ENCODE measurements at places on chromosomes 2 and 18.

- no peak overlapping the region for H3K4me3 ChIP-seq
- no peak for DNase-seq
- no peak overlapping the region for H3K27ac ChIP-seq
These were observed 123.8 kb downstream of the CYP26B1 start for GRCh38 chr2:72023678-72024390.

GRCh38 chr2:120394764-120395163 lies 48.8 kb downstream of the INHBB start:
- no peaks in the 10 kb centered on the region for H3K27me3 ChIP-seq
- no peak for DNase-seq
- no peak overlapping the region for H3K27ac ChIP-seq
- H3K36me3 ChIP-seq, result no peaks in the 10 kb centered on the region
- H3K4me3 ChIP-seq, result no peak overlapping the region

DNA sequence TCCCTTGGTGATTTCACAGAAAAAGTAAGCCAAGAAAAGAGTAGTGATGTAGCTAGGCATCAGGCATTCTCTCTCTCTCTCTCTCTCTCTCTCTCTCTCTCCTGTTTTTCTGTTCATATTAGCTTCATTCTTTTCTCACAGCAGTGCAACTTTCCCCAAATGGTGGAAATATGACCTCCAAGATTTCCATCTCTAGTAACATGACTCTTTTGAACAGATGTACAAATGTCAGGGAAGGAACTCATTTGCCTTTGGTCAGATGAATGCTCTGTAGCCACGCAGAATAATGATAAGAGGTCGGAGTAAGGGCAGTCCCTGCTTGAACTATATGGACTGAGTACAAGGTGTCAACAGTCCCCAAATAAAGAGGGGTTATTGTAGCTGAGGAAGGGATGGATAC lies 316.2 kb downstream of the GALNT13 start:
- no peaks in the 10 kb centered on the region for H3K36me3 ChIP-seq
- DNase-seq, result no peak
- H3K27ac ChIP-seq, result no peak overlapping the region
- no peaks in the 10 kb centered on the region for H3K4me1 ChIP-seq

GRCh38 chr2:165067643-165068486 lies 112.5 kb upstream of the SLC38A11 start:
- no peaks in the 10 kb centered on the region for H3K36me3 ChIP-seq
- H3K27me3 ChIP-seq, result no peaks in the 10 kb centered on the region
- no peak overlapping the region for H3K27ac ChIP-seq
- DNase-seq, result no peak
- no peaks in the 10 kb centered on the region for H3K4me1 ChIP-seq

DNA sequence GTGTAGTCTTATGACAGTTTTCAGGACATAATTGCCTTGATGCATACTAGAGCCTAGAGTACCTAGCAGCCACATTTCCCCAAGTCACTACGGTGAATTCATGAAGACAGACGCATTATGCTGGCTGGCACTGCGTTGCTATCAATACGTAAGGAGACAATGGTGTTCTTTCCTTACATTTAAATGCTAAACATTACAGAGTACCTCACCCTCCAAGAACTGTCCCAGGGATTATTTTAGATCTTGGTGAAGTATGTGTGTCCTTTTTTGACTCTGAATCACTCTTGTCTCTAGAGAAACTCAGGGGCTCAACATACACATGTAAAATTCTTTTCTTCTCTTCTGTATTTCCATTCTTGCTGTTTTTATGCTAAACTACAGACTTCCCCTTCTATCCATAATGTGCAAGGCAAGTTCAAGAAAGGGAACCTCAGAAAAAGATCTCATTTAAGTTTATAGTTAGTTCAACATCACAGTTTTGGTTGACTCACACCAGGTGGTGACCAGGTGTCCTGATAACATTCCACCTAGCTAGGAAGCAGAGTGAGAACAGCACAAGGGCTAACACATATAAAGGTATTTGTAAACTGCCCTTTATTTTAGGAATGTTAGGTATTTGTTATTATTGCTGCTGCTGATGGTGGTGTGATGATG lies 212.4 kb upstream of the HNRNPA3 start:
- H3K27me3 ChIP-seq, result no peaks in the 10 kb centered on the region
- no peaks in the 10 kb centered on the region for H3K36me3 ChIP-seq
- no peak overlapping the region for H3K27ac ChIP-seq
- no peak overlapping the region for H3K4me3 ChIP-seq
- H3K4me1 ChIP-seq, result no peaks in the 10 kb centered on the region

- DNase-seq, result no peak
- H3K4me3 ChIP-seq, result no peak overlapping the region
- H3K4me1 ChIP-seq, result peaks cover 5% of the 10 kb centered on the region
- H3K27me3 ChIP-seq, result no peaks in the 10 kb centered on the region
These were observed 58.6 kb downstream of the NCAPH start for GRCh38 chr2:96393989-96394761.

DNA sequence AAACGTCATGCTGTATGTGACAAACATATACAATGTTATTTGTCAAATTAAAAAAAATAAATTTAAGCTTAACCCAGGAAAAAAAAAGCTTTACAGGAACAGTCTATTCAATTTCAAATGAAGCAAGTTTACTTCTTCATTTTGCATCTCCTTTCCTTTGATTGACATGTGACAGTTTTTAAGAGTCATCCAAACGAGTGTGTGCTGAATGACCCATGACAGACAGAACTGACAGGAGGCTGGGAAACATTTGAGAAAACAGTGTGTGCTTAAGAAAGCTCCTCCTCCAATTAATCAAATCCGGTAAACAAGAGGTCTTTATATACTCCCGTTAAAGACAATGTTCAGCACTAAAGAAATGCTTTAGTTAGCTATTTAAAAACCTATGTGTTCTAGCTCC lies 177.7 kb downstream of the SRBD1 start:
- H3K27me3 ChIP-seq, result no peaks in the 10 kb centered on the region
- no peaks in the 10 kb centered on the region for H3K4me1 ChIP-seq
- H3K4me3 ChIP-seq, result no peak overlapping the region
- DNase-seq, result no peak

DNA sequence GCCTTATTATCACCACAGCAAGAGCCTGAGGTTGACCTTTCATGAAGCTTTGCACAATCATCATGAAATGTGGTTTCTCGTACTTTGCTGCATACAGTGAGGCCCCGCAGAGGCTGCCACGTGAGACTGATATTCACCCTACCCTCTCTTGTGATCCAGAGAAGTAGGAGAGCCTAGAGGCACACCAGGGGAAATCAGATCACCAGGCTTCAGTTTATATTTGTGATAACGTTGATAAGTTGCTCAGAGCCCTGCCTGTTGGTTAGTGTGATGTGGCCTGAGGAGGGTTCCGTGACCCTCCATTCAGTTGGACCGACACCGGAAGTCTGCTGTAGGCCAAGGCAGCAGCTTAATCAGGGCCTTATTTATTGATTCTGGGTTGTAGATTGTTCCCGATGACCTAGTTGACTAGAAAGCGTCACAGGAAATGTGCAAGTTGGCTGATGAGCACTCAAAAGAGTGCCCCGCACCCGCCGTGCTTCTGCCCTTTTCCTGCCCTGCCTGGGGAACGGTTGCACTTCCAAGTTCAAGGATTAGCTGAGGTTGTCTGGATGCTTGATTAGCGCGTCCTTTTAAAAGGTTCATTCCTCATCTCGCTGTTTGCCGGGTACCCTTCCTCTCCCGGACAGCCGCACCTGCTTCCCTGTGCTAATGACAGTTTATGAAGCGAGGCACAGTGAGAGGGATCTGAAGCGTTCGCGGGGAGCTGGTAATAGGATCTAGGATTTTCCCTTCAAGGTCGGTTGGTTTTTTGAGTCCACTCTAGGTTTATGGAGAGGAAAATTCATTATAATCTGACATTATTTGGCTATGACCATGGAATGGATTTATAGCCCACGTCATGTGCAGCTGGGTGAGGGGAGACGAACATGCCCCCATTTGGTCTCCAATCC lies 146.4 kb downstream of the SH3RF3 start:
- no peak for DNase-seq
- no peak overlapping the region for H3K27ac ChIP-seq
- no peaks in the 10 kb centered on the region for H3K36me3 ChIP-seq
- no peak overlapping the region for H3K4me3 ChIP-seq
- no peaks in the 10 kb centered on the region for H3K27me3 ChIP-seq

GRCh38 chr2:64980183-64980582 lies 9.0 kb upstream of the SLC1A4 start:
- H3K4me3 ChIP-seq, result no peak overlapping the region
- DNase-seq, result no peak
- no peaks in the 10 kb centered on the region for H3K36me3 ChIP-seq
- no peaks in the 10 kb centered on the region for H3K27me3 ChIP-seq
- no peak overlapping the region for H3K27ac ChIP-seq

GRCh38 chr18:29147944-29148343 lies 971.0 kb upstream of the CDH2 start:
- no peaks in the 10 kb centered on the region for H3K4me1 ChIP-seq
- no peak overlapping the region for H3K4me3 ChIP-seq
- H3K27ac ChIP-seq, result no peak overlapping the region

DNA sequence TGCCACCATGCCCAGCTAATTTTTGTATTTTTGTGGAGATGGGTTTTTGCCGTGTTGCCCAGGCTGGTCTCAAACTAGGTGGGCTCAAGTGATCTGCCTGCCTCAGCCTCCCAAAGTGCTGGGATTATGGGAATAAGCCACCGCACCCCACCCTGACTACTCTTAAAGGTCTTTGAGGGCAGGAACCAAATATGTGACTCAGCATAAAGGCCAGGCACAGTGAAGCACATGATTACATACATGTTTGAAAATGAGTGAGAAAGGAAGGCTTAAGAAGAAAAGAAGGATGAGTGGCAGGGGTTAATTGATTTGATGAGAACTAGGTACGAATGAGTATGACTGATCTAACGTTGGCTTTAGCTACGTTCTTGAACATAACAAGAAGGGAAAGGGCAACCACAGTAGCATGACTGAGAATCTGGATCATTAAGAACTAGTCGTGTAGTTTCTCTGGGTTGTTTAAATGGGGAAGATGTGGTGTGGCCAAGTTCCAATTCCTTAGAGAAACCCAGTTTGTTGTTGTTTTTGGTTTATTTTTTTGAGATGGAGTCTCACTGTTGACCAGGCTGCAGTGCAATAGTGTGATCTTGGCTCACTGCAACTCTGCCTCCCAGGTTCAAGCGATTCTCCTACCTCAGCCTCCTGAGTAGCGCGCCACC lies 6.8 kb downstream of the RESP18 start:
- H3K27ac ChIP-seq, result no peak overlapping the region
- H3K4me3 ChIP-seq, result no peak overlapping the region
- DNase-seq, result no peak
- 0 out of 2 replicates have a peak, but pooled peaks cover 2% of the 10 kb centered on the region for H3K27me3 ChIP-seq
- no peaks in the 10 kb centered on the region for H3K4me1 ChIP-seq

DNA sequence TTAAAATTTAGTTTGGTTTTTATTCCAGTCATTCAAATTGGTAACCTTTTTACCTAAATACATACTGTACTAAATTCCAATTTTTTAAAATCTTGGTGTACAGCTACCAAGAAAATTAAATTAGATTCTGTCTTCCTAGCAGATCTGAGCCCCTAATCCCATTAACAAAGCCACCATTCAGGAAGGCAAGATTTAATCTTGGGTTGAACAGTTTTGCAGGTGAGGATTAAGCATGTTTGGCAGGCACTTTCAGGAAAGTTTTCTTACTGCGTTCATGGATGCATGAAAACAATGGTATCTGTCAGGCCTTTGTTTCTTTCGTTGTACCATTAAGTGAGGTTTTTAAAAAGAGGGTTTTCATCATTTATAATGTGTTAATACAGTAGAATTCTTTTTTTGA lies 32.8 kb downstream of the ITPRID2 start:
- no peak overlapping the region for H3K4me3 ChIP-seq
- H3K27me3 ChIP-seq, result no peaks in the 10 kb centered on the region

GRCh38 chr2:199777916-199778315 lies 73.1 kb downstream of the FTCDNL1 start:
- no peaks in the 10 kb centered on the region for H3K4me1 ChIP-seq
- no peaks in the 10 kb centered on the region for H3K27me3 ChIP-seq
- no peak overlapping the region for H3K27ac ChIP-seq
